LHCN-M2 (cell line): ENCODE measurements at places on chromosomes 5 and 9. TPM values are rescaled to one million over a fixed set of nuclear protein-coding genes. Genes with fewer than 3 reads are reported as not detected.

DNA sequence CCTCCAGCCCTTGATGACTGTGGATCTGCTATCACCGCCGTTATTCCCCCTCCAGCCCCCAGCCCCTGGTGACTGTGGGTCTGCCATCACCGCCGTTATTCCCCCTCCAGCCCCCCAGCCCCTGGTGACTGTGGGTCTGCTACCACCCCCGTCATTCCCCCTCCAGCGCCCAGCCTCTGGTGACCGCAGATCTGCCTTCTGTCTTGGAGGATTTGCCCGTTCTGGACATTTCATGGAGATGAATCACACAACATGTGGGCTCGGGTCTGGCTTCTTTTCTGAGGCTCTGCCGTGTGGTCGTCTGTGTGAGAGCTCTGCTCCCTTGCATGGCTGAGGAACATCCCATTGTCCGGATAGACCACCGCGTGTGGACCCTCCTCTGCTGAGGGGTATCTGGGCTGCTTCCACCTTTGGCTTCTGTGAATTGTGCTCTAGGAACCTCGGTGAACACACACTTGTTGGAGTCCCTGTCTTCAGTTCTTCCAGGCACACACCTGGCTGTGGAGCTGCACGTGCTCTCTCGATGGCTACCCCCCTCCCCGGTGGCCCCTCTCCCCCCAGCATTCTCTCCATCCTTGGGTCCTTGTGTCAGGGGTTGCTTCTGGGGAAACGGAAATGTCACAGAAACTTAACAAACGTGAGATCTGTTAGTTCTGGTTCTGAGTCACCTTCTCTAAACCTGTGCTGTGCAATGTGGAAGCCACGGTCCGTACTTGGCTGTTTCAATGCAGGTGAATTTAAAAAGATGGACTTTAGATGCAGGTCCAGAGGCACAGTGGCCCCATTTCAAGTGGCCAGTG is 105.3 kb upstream of the COL5A1 start:
- peak; percentile 79 for DNase-seq

DNA sequence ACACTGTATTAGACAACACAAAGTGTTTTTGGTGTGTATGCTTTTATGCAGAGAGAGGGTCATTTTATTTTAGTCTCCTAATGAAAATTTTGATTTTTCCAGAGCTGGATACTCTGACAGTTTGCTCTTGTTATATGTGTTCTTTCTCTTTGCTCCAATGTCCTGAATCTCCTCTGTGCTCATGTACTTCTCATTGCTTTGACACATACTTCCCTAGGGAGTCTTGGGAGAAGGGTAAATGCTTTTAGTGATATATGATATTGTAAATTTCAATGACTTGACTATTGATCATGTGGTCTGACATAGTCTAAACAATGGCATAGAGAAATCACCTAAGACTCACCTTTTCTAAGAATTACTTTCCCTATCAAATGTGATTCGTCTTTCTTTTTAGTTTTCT is 972.6 kb upstream of the EDIL3 start:
- no peak for DNase-seq

GRCh38 chr5:102624405-102624804 is 125.6 kb upstream of the SLCO6A1 start:
- DNase-seq = no peak

- DNase-seq = no peak
Measured at GRCh38 chr9:88391921-88392320, 3.7 kb downstream of the SPIN1 start.

DNA sequence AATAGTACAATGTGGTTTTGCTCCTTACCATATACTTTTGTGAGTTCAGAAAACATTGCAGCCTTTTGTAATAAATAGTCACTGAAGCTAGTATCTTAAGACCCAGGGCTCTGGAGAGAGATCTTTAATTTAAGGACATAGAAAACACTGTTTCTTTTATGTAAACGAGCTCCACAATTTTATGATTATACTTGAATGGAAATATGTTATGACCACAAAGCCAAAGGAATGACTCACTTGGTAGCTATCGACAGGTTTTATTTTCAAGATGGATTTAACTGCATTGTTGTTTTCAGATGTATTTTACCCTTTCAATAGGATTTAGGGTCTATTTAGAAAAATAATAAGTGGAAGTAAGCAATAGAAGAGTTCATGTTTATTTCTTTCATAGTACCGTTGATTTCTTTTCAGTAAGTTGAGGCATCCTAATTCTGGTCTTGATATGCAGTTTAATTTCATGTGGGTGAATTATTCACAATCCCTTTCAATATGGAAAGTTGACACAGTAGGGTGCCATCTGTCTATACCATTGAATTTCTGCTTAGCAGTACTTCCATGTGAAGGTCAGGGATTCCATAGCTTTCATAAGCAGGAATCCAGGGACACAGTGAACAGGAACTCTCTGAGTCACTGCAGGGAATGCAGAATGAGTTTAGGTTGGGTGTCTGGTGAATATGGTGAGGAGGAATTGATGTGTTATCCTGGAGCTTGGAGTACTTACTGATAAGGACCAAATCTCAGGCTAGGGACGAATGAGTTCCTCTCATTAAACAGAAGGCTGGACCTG is 157.6 kb downstream of the CD180 start:
- DNase-seq = peak; percentile 81

Gene GPRIN1
- total RNA-seq = 11.7 and 16.2 TPM in 2 replicates

Gene ZNF169
- total RNA-seq = 2.4 and 3.7 TPM in 2 replicates
